ENCODE measurements at places on chromosomes 4 and X.

DNA sequence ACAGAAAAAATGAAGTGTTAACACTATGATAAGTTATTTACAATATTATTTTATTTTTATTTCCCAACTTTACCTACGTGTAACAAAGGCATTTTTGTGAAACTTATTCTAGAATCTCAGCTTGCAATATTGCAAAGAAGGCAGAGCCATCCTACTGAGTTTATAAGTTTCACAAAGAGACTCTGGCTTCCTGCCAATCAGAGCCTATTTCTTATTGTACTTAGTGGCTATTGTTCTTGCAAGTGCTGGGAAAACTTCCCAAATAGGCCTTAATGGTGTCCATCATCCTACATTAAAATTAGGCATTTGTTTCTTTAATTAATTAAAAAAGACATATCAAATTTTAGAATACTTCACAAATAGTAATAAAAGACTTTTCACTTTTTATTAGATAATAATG lies 233.2 kb downstream of the EPHA5 start:
- DNase-seq = no peak

DNA sequence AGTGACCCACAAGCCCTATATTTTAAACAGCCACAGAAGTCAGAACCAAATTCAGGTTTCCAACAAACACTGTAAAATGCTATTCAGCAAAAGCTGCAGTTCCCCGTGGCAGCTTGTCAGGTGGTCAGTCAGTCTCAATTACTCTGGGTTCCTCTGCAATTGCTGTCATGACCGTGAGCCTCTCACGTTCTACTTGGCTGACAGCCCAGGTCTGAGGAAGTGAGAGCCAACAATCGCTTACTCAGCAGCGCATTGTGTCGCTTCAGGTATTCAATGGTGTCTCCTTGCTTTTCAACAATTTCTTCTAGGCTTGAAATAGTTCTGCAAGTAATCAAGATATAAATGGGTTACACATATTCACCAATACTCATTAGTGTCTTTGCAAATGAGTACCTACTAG lies 25.8 kb downstream of the TRIM75 start:
- peak; percentile 76 for DNase-seq

DNA sequence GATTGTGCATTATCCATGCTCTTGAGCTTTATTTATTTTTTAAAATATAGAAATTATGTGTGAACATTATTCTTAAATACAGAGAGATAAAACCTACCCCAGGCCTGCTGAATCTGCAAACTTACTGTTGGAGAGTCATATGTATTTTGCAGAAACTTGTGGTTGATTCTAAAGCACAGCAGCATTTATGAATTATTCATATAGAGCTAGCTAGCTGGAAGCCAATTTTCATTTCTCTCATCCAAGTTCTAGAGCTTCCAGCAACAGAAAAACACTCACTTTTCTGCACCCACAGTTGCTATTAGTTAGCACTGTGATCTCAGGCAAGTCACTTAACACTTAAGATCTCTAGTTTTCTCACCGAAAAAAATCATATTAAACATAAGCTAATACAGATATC lies 479.5 kb upstream of the FAM47C start:
- no peak for DNase-seq

GRCh38 chr4:56688094-56688647 lies 7.1 kb upstream of the HOPX start:
- DNase-seq = no peak

DNA sequence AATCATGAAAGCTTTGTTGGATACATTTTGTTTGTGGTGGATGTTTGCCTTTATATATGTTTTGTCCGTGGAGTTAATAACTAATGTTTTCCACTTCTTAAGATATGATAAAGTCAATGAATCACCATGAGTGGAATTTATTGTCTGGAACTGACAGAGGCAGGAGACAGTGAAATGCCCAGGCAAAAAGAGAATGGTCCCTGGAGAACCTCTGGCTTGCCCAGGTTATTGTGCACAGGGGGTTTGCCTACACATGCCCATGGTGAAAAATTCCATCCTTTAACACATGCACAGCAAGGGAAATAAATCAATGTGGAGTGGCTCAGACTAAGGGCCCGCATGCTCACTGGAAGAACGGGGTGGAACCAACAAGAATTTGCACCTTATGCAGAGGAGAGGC lies 964.3 kb upstream of the GRIA3 start:
- no peak for DNase-seq

DNA sequence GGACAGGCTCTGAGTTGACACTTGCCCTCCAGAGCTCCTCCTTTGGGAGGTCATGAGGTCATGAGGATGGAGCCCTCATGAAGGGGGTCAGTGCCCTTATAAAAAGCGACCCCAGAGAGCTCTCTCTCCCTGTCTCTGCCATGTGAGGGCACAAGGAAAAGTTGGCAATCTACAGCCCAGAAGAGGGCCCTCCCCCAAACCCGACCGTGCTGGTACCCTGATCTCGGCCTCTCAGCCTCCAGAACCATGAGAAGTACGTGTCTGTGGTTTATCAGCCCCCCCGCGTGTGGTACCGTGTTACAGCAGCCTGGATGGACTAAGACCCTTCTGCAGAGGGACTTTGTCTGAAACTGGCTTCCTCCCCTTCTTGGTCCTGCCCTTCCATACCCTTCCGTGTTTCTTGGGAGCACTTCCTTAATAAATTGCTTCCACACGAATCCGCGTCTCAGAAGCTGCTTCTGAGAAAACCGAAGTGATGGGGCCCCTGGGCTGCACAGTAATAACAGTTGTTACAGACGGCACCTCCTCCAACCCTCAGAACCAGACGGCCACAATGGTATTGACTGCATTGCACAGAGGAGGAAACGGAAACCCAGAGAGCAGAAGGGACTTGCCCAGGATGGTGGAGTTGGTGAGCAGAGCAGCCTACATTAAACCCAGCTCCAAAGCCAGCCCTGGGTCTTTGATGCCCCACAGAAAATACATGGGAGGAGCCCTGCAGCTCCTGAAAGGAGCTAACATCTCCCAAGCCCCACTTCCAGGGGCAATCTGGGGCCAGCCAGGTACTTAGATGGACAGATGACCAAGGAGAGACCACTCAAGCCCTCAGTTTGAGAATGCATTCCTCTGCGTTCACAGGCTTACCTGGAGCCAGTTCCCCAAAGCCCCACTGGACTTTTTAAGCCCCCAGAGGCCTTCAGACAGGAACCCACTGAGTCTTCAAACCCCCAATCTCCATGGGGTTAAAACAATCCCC lies 242.7 kb downstream of the BCOR start:
- DNase-seq = no peak

- no peak for DNase-seq
These were observed 22.8 kb downstream of the CRMP1 start for GRCh38 chr4:5869966-5870619.

All from NCI-H2081 (cell line).